ENCODE measurements at places on chromosomes 3 and 15.

GRCh38 chr3:184571750-184572377, 10.3 kb downstream of the EPHB3 start:
- DNase-seq = no peak

GRCh38 chr15:93288728-93289294, 199.8 kb upstream of the RGMA start:
- no peak for DNase-seq

DNA sequence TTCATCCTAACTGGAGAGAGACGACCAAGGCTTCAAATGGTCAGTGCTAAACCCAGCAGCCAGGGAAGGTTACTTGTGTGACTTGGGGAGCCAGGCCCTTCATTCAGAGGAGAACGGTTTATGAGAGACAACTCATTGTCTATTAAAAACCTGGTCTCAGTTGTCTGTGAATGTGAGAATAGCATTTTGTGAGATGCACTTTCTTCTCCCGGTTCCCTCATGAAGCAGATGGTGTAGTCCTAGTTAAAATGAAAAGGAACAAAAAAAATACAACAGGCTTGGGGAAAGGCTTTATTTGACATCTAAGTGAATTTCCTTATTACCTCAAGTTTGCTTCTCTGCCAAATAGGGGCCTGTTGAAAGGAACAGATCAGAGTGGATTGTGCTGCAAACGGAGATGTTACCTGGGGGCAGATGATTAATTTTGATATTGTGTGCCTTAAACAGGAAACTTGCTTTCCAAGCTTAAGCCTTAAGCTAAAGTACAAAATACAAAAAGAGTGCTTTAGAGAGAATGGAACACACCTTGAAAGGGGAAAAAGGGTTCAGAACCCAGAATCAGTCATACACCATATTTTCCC, 202.7 kb upstream of the BHLHE40 start:
- no peak for DNase-seq

DNA sequence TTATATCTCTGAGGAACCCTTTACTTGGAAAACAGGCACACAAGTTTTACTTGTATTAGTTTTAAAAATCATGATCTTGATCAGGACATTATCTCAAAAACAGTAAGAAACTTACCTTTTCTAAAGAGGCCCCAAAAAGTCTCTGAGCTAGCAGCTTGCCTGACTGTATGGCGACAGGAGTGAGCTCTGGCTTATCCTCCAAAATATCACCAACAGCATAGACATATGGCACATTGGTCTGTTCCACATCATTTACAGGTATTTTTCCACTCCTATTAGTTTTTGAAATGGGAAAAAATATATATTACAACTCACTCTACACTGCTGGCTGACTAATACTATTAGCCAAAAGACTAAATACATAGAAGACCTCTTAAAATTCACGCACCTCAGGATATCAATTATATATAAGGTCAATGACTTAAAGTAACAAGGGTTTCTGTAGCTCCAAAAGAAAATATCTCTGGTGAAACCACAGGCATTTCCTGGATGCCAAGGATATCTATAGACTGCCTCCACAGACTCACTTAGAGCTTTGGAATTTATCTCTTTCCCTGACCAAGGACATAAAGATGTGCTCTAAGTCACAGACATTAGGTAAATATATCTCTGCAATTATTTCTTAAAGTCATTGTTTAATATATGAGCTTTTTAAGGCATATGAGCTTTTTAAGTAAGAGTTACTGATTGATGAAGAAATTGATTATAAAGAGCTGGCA, 33.1 kb downstream of the TXNRD3 start:
- DNase-seq = no peak

DNA sequence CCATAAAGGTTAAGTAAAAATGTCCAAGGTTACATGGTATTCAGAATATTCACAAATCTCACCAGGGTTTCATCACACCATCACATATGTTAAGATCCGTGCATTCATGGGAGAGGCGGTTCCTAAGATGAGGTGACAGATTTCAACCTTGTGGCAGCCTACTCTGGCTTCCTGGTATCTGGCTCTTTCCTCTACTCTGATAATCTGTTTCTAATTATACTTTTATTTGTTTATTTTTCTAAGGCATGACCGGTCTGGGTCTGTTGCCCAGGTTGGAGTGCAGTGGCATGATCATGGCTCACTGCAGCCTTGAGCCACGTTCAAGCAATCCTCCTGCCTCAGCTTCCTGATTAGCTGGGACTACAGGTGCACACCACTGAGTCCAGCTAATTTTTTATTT, 34.4 kb downstream of the RAF1 start:
- no peak for DNase-seq

DNA sequence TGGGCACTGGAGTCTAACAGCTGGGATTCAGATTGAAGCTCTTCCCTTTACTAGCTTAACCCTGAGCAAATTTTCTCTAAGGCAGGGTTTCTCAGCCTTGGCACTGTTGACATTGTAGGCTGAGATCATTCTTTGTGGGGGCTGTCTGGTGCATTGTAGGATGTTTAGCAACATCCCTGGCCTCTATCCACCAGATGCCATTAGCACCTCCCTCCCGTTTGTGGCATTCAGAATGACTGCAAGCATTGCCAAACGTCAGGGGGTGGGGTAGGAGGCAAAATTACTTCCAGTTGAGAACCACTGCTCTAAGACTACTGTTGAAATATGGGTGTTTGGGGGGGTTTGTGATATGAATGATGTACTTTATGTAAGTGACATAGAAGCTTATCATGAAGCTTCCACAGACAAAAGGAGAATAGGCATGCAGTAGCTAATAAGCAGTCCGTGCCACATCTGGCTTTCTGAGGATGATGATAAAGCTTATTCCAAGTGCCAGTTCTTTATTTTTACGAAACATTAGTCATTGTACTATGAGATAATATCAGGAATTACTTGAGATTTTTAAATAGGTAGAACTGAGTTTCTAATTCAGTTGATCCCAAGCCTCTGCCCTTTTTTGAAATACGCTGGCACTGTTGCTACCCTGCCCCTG, 39.3 kb downstream of the NKIRAS1 start:
- DNase-seq = no peak

GRCh38 chr3:53045518-53046170, at the start of gene SFMBT1:
Gene SFMBT1, minus strand, starts transcription at chr3:53046073. Its CDS starts 76,945 bp downstream, at chr3:52969128.
- peak; percentile 78 for DNase-seq

DNA sequence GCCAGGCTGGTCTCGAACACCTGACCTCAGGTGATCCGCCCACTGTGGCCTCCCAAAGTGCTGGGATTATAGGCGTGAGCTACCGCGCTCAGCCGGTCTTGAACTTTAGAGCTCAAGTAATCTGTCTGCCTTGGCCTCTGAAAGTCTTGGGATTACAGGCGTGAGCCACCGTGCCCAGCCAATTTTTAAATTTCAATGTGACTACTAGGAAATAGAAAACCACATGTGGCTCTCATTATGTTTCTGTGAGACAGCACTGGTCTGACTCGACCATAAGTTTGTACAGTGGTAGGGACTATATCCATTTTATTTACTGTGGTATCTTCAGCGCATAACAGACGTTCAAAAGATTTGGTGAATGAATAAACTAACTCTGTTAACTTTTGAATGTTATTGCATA, 9.1 kb downstream of the ZFAND6 start:
- peak; percentile 26 for DNase-seq

All from femur (tissue), 1 donor.